Effector memory CD8-positive, alpha-beta T cell (primary cell): ENCODE measurements at places on chromosomes 2 and 18.

DNA sequence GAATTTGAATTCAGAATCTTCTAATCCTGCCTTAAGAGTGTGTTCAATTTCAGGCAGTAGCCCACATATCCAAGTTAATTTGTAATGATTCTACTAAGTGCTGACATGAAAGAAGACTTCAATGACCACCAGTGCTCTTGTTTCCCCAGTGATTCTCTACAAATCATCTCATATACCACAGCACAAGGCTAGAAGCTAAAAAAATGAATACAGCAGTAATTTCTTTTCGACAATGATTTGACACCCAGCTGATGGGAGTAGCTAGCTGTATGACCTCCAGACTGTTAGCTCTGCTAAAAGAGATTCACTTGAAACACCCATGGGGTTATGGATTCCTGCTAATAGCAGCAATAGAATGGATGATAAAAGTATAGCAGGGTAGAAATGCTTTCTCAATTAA lies 217.0 kb upstream of the TMEFF2 start:
- DNase-seq, result no peak

- no peak for DNase-seq
These were observed 236.8 kb downstream of the SETBP1 start for GRCh38 chr18:44917216-44918141.

GRCh38 chr2:235352541-235352940 lies 141.3 kb upstream of the AGAP1 start:
- DNase-seq, result no peak

GRCh38 chr2:230129343-230129742 lies 60.6 kb upstream of the SLC16A14 start:
- no peak for DNase-seq

DNA sequence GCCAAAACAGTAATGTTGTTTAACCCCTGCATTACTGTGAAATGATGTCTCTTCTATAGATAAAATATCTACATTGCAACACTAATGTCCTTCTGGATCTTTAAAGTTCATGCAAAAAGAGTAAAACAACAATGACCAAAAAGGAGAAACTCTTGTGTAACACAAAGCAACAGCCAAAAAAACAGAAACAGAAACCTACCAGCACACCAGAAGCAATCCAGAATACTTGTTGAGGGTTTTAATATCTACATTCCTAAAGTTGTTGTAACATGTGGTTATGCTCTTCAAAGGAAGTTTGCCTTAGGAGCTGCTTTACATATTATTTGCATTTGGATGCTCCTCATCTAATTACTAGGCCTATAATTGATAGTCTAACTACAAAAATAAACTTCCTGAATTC lies 157.2 kb downstream of the BABAM2 start:
- DNase-seq, result no peak

DNA sequence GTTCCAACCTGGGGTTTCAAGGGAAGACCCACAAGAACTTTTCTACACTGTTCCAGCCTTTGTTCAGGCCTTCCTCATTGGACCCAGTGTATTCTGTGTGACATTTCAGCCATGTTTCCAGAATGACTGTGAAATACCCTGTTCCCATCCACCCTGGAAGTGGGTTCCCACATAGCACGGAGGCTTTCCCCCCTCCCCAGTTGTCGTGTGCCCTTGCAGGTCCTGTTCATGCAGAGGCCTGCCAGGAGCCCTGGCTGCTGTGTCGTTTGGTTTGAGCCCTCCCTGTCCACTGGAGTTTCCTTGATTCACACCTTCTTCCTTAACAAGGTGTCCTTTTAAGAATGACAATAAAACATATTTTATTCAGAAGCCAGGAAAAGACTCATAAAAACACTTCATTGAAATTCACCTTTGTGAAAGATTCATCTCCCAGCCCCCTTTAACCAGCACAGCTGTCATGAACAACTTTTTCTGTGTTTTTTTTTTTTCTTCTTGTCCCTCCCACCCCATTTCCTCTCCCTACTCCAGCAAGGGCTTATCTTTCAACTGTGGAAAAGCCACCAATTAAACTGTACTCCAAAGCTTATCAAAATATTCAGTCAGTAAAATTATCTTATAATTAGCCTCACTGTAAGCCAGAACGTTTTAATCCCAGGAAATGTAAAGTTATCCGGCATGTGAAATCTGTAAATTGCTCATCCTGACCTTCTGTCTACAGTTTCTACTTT lies 106.4 kb downstream of the ACOXL start:
- DNase-seq, result no peak
